ENCODE measurements at places on chromosomes 3 and 15.

DNA sequence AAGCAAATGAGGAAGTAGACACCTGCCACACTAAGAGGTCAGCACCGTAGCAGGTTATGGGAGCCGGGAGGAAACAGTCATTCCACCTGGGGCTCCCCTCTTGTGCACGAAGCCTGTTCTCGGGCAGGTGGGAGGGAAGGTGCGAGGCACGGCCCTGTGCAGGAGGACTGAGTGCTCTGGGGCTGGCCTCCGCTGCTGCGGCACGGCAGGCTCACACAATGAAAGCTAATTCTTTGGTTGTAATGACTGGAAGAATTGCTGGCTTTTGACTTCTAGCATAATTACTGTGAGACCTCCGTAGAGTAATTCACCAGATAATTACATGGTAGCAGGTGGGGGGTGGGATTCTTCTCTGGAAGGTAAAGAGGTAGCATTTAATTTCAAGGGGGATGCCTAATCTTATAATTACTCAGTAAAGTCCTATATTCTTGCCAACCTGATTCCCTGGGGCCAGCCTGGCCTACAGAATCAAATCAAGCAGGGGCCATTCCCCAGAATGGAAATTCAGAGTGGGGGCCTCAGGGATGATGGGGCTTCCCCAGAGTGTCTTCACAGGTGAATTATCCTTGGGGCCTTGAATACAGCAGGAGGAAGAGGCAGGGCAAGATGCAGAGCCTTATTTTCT lies 129.1 kb downstream of the TPRA1 start:
- DNase-seq, result no peak

DNA sequence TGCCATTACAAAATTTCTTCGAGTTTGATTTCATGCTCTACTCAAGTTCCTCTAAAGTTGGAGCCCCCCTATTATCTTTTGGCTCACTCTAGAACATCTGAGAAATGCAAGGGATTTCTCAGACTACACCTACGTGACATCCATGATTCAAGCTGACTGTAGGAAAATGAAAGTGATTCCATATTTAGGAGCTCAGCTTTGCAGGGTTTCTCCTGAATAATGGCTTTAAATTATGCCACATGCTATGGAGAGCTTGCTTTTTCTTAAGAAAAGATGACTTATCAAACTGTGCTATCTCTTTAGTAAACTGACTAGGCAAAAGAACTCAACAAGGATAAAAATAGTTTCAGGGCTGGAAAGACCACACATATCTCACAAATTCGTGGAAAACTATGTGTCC lies 292.1 kb downstream of the LSAMP start:
- DNase-seq, result no peak

DNA sequence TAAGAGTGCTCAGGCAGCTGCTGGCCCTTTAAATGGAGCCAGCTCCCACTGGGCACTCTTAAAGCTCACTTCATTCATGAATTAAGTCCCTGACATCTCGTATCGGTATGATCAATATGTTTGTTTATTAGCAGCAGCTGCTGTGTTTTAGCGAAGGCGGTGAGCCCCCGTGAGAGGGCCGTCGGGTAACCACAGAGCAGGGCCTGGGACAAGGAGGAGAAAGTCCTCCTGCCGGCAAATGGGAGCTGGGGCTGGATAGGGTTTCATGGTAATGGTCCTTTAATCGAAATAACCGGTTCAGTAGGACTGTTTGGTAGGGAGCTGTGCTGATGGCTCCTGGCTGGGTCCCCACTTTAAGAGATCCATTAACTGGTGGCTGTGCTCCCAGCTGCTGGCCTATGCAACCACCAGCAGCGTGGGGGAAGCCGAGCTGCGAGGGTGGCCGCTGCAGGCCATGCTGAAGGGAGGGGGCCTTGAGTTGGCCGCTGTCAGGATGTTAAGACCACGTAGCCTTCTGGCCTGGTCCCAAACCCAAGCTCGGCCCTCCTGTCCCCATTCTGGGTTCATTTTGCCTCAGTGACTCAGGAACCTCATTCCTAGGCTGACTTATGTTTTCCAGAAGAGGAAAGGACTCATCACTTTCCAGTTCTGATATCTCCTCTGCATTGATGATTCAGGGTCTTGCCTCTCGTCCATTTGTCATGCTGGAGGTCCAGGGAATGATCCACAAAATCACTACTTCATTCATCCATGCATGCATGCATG lies 67.6 kb upstream of the NTRK3 start:
- DNase-seq, result no peak

DNA sequence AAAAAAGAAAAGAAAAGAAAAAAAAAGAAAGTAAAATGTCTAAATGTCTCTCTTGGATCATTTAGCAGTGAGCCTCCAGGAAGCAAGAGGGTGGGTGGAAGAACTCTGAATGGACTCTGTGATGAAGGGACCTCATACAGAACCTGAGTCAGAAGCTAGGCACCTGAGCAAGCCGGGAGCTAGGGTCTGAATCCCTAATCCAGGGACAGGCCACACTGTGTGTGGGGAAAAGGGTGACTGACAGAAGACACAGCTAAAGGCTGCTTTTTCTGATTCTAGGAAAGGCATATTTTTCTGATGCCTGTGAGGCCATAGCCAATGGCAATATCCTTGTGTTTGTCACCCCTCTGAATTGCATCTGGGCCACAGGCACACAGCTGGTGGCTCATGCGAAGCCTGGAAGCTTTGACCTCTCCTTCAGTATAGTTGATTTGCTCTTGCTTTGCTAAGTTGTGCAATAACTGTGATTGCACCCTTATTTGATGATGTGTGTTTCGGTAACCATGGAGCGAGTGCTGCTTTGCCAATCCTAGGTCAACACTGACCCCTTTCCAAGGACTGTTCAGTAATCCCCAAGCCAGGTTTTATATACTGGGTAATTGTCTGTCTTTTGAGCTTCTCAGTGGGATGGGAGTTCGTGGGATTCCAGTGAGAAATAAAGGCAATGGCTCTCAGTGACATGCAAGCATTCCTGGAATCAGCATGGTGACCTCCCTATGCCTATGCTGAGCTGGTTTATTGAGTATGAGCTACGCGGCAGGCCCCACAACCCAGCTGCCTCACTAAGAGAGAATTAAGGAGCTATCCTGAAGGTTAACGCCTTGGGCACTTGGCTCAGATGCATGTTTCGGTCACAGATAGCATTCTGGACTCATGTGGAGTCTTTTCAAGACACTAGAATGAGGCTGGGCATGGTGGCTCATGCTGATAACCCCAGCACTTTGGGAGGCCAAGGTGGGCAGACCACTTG lies 49.0 kb upstream of the OSBPL11 start:
- no peak for DNase-seq

DNA sequence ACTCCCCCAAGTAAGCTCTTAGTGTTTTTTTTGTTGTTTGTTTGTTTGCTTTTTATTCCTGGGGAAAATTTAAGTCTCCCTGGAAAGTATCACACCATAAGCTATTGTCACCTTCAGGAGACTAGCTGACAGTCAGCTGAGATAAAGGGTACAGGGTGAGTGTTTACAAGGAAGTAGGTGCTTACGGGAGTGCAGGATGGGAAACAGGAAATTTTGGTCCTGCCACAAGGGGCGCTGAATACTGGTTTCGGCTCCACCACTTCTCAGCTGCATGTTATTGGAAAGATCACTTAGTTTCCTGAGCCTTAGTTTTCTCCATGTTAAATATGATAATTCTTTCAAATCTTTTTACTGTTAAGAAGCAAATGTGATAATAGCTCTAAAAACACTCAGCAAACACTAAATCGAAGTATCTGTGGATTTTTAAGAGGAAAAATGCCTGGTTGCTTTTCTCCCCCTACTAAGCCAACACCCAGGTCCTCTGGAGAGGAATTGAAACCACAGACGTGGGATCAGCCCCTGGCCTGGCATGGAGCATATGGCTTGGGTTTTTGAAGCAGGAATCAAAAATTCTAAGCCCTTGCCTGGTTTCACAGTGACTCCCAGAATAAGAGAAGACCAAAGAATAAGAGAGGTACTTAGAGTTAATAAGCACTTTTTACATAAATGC lies 90.7 kb downstream of the SCN11A start:
- DNase-seq, result peak; percentile 26

DNA sequence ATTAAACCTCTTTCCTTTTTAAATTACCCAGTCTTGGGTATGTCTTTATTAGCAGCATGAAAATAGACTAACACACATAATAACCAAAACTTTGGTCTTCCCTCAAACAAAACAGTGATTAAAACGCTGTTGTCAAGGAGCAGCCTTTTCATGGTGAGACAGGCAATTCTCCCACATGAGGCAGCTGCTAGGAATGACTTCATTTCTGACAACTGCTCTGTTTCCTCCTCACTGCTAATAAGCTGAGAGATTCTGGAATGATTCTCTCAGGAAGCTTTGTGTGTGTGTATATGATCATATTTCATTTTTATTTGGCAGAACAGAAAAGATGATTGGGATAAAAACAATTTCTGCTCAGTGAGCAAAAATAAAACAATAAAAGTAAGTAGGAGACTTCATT lies 580.6 kb upstream of the ADAMTS9 start:
- DNase-seq, result no peak

DNA sequence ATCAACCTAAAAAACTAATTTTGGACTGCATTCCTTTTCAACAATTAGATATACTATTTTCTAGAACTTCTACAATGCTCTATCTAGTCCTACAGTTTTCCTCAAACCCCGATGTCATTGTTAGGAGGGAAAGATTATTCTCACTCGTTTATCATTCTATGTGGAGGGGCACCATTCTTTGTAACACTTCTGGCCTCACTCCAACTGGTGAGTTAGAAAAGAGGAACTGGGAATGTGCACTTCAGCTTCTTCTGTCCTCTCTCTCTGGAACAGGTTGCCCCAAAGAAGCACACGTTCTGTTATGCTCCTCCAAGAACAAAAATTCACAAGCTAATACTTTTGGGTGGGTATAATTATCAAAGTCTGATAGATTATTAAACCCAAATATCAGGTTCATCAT lies 137.9 kb downstream of the UACA start:
- DNase-seq, result no peak

GRCh38 chr15:80076321-80077318 lies 17.1 kb downstream of the ZFAND6 start:
- DNase-seq, result no peak

GRCh38 chr15:38028869-38029268 lies 94.4 kb downstream of the TMCO5A start:
- no peak for DNase-seq

- DNase-seq, result no peak
These were observed 118.5 kb downstream of the MFSD1 start for GRCh38 chr3:158920371-158920770.

DNA sequence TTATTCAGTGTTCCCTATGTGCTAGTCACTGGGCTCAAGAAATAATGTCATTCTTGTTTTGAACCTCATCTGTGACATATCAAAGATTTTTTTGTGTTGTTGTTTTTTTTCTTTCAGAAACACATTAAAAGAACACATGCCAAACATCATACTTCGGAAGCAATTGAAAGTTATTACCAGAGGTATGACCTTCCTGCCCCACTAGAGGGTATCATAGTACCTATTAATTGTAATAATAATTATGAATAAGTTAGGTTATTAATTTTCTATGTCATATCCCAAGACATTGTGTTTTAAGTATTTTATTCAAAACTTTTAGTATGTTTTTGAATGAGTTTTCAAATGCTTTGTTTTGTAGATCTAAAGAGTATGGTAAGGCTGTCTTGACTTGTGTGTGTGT lies 65.7 kb downstream of the CDIN1 start:
- peak; percentile 14 for DNase-seq

GRCh38 chr3:112134335-112135124 lies 1.5 kb upstream of the GCSAM start:
- no peak for DNase-seq

- DNase-seq, result peak; percentile 10
These were observed 194.1 kb upstream of the ARHGEF26 start for GRCh38 chr3:153927107-153927506.

DNA sequence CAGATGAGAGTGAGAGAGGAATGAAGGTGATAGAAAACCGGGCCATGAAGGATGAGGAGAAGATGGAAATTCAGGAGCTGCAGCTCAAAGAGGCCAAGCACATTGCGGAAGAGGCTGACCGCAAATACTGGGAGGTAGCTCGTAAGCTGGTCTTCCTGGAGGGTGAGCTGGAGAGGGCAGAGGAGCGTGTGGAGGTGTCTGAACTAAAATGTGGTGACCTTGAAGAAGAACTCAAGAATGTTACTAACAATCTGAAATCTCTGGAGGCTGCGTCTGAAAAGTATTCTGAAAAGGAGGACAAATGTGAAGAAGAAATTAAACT lies 88.9 kb downstream of the EOMES start:
- DNase-seq, result no peak

DNA sequence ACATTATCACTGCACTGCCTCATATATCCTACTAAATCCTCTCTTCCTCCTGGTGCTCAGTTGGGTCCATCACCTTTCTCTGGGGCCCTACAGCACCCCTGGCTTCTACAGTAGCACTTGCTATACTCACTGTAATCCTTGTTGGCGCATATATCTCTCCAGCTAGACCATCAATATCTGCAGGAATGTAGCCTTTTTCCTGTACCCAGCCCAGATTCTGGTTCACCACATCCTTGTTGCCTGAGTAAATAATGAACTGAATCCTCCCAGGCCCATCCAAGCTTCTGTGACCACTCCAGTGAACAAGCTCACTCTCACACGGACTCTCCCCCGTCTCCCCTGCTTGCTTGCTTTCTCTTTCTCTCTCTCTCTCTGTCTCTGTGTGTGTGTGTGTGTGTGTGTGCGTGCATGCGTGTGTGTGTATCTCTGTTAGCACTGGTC lies 62.5 kb upstream of the LIPC start:
- no peak for DNase-seq

- no peak for DNase-seq
These were observed 23.8 kb upstream of the CNBP start for GRCh38 chr3:129207479-129207878.

GRCh38 chr3:123636431-123636841 lies 51.6 kb upstream of the HACD2 start:
- DNase-seq, result no peak

- no peak for DNase-seq
These were observed 136.5 kb downstream of the ZNF609 start for GRCh38 chr15:64596701-64597476.

- no peak for DNase-seq
These were observed 1.7 kb downstream of the SLC25A20 start for GRCh38 chr3:48896936-48897335.

DNA sequence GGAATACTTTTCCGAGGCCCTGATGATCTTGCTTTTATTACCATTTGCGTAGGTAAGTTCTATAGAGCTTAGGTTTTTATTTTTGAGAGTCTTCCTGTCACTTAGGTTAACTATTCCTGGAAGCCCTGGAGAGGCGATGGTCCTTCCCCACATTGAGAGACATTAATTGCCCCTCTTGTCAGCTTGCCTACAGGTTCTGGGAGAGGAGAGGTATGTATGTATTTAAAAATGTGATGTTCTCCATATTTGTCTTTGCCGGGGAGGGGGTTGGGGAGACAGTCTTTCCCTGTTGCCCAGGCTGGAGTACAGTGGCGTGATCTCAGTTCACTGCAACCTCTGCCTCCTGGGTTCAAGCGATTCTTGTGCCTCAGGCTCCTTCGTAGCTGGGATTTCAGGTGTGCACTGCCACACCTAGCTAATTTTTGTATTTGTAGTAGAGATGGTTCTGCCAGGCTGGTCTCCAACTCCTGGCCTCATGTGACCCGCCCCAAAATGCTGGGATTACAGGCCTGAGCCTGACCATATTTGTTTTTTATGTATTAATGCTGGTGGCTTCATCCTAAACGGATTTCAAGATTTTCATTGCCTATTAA lies 6.2 kb downstream of the RPSA start:
- DNase-seq, result no peak
